ENCODE measurements at places on chromosomes 4 and X. TPM values are rescaled to one million over a fixed set of nuclear protein-coding genes. Genes with fewer than 3 reads are reported as not detected.

STOX2 gene
- total RNA-seq, result not detected

PDZD4 gene
- not detected for total RNA-seq

- H3K27ac ChIP-seq, result no peak overlapping the region
- H3K4me1 ChIP-seq, result no peaks in the 10 kb centered on the region
- no peaks in the 10 kb centered on the region for H3K27me3 ChIP-seq
- no peak for DNase-seq
- H3K4me3 ChIP-seq, result no peak overlapping the region
These were observed 1383.3 kb upstream of the PCDH7 start for GRCh38 chr4:29336861-29337260.

GRCh38 chr4:162700358-162700757 lies 466.3 kb downstream of the NAF1 start:
- H3K36me3 ChIP-seq, result no peaks in the 10 kb centered on the region
- H3K27ac ChIP-seq, result no peak overlapping the region
- no peaks in the 10 kb centered on the region for H3K4me1 ChIP-seq

DNA sequence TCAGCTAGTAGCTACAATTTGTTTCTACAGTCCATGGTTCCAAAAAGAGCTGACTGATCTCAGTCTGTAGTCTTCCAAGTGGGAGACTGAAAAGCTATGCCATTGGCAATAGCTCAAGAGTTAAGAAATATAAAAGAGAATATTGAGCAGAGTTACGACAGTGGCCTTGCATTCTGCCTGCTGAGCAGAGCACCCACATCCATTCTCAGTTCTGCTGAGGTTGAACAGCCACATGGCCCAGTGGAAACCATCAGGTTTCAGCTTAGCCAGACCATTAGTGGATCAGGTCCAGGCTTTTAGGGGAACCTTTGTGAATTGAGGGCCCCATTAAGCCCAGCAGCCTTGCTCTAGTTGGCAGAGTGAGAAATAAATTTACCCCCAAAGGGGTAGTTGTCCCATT lies 28.1 kb downstream of the ZNF81 start:
- no peak for DNase-seq
- H3K36me3 ChIP-seq, result no peaks in the 10 kb centered on the region
- H3K27me3 ChIP-seq, result no peaks in the 10 kb centered on the region
- H3K27ac ChIP-seq, result no peak overlapping the region
- H3K4me3 ChIP-seq, result no peak overlapping the region

DNA sequence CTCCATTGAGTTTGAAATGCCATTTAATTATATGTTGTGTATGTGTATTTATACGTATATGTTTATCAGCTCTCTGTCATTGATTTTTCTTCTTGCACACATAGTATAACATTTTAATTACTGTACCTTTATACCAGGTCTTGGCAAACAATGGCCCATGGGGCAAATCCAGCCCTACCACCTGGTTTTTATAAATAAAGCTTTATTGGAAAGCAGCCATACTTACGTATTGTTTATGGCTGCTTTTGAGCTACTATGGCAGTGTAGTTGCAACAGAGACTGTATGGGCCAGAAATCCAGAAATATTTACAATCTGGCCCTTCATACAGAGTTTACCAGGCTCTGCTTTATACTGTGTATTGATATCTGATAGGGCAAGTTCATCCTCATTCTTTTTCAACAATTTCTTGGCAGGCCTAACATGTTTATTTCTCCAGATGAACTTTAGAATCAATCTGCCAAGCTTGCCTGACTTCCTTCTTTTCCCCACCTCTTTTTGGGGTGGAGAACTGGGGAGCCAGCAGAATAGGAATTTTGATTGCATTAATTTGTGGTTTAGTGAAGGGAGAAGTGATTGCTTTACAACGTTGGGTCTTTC lies 15.8 kb downstream of the DCUN1D4 start:
- H3K4me3 ChIP-seq, result no peak overlapping the region
- H3K4me1 ChIP-seq, result peaks cover 5% of the 10 kb centered on the region
- no peak overlapping the region for H3K27ac ChIP-seq
- no peaks in the 10 kb centered on the region for H3K27me3 ChIP-seq

DNA sequence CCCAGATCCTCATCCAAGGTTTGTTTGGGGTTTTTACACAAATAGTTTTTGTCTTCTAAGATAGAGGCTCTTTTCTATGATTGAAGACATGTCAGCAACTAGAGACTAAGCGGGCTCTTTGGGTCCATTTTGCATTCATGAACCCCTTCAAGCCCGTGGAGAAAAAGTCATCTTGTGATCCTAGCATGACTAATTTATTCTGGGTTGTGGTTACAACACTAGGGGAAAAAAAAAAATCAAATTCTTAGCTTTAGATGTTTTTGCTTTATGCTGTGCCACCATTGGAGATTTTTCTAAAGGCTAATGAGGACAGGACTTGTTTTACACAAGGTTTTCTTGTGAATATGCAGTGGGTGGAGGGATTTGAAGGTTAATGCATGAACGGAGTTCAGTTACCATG lies 440.0 kb downstream of the PCDH7 start:
- DNase-seq, result no peak
- no peaks in the 10 kb centered on the region for H3K36me3 ChIP-seq
- no peaks in the 10 kb centered on the region for H3K27me3 ChIP-seq
- H3K27ac ChIP-seq, result no peak overlapping the region
- H3K4me3 ChIP-seq, result no peak overlapping the region
